Activated CD4-positive, alpha-beta T cell treated with anti-CD3 and anti-CD28 coated beads, Interleukin-2, amount 50 U/mL, for 48 hours (primary cell): ENCODE measurements at places on chromosomes 2 and 18.

DNA sequence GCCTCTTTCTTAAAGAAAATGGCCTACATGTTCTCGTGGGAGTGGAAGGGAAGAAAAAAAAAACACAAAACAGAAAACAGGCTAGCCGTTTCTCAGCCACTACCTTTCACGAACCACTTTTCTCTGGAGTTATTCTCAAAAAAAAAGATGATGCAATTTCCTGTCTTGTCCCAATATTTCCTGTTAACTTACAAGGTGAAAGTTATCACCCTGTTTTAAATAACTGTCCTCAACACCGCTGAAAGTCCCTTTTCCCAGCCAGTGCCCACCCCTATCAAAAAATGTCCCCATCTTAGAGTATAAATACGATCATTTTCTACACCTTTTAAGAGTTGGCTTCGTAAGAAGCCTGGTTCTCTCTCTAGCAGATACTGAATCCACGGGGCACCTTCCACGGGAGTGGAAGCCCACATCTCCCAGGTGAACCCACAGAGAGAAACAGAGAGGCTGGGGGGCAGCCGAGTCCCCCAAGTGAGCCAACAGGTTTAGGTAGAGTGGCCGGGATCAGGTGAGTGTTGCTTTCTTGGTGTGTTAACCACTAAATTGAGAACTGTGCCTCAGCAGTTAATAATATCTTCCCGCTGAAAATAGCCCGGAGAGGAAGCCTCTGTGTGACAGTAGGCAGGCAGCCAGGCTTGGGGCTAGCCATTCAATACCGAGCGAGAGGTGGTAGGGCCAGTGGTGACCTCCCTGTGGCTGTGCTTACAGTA is 15.9 kb downstream of the SMAD7 start:
- no peak for DNase-seq

DNA sequence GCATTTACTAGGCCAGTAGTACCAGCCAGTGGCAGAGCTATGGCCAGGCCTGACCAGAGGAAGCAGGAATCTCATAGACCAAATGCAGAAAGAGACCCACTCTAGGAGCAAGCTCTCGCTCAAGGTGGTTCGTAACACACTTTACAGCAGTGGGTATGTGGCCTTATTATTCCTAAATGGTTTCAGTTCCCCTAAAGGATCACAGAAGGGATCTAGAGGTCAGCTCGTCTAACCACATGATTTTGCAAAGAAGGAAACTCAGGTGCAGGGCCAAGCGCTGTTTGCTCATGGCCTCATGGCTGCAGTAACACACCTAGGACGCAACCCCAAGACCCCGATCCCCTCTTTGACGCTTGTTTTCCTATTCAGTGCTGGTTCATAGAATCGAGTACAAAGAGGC is 65.5 kb upstream of the ATG16L1 start:
- no peak for DNase-seq

DNA sequence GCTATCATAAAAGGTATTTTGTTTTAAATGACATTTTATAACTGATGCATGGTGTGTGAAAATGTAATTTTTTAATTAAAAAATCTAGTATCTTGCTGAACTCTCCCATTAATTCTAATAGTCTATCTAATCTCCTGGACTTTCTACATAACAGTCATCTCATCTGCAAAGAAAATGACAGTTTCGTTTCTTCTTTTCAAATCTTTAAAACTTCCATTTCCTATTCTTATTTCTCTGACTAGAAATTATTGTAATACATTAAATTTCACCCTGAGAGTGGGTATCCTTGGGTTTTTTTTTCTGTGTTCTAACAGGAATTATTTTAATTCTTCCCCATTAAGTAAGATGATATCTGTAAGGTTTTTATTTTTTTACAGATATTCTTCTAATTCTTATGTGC is 120.1 kb downstream of the KCNF1 start:
- DNase-seq, result no peak

DNA sequence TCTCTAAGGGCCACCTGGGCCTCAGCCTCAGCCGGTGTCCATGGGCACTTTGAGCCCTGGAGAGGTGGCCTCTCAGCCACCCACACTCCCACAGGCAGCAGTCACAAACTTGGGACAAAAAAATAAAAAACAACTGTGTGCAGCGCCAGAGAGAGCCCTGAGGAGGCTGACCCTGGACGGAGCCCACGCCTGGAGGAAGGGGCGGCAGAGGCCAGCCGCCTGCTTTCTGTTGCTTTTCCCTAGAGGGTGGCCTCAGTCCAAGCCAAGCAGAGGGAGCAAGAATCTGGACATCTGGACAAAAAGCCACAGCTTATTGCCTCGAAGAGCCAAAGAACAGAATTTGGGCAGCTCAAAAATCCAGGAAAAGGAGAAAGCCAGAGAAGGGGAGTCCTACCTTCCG is 43.3 kb upstream of the LDLRAD4 start:
- no peak for DNase-seq

DNA sequence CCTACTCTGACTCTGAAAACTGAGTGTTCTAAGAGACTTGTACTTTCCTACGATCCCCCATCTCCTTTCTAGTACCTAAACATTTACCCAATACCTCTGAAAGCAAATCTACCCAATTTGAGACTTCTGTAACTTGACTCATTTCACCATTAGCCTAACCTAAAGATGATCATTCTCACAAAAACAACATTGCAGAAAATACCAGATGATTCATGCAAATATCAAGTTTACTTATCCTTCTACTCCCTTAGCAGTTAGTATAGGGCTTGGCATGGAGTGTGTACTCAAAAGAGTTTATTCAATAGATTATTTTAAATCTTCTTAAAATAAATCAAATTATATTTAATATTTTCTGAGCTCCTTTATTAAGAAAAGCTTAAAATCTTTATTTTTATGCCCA is 89.6 kb downstream of the NR4A2 start:
- DNase-seq, result no peak

- no peak for DNase-seq
Measured at GRCh38 chr2:50335852-50336251, 696.1 kb downstream of the NRXN1 start.

GRCh38 chr2:75705921-75706320 is 4.8 kb downstream of the GCFC2 start:
- no peak for DNase-seq

GRCh38 chr18:9210966-9211365 is 74.4 kb downstream of the ANKRD12 start:
- DNase-seq, result no peak

DNA sequence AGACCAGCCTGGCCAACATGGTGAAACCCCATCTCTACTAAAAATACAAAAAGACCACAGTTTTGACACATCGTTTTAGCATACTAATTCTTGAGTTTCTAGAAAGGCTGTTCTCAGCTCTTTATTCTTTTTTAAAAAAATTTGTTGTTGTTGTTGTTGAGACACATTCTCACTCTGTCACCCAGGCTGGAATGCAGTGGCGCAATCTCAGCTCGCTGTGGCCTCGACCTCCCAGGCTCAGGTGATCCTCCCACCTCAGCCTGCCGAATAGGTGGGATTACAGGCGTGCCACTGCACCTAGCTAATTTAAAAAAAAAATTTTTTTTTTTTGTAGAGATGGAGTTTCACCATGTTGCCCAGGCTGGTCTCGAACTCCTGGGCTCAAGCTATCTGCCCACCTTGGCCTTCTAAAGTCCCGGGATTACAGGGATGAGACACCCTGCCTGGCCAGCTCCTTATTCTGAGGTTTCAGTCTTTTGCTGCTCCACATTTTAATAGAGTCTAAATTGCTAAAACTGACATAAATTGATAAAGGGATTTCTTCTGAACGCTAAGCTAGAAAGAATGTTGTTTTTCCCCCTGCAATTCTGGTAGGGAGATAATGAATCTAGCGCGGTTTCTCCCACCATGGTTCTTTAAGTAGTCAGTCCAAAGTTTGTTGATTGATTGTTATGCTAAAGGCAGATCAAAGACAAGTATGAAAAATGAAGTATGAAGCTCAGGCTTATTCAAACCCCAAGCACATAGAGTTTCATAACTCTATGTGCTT is 32.6 kb upstream of the CABLES1 start:
- no peak for DNase-seq

GRCh38 chr2:156021146-156022040 is 311.1 kb downstream of the NR4A2 start:
- no peak for DNase-seq

DNA sequence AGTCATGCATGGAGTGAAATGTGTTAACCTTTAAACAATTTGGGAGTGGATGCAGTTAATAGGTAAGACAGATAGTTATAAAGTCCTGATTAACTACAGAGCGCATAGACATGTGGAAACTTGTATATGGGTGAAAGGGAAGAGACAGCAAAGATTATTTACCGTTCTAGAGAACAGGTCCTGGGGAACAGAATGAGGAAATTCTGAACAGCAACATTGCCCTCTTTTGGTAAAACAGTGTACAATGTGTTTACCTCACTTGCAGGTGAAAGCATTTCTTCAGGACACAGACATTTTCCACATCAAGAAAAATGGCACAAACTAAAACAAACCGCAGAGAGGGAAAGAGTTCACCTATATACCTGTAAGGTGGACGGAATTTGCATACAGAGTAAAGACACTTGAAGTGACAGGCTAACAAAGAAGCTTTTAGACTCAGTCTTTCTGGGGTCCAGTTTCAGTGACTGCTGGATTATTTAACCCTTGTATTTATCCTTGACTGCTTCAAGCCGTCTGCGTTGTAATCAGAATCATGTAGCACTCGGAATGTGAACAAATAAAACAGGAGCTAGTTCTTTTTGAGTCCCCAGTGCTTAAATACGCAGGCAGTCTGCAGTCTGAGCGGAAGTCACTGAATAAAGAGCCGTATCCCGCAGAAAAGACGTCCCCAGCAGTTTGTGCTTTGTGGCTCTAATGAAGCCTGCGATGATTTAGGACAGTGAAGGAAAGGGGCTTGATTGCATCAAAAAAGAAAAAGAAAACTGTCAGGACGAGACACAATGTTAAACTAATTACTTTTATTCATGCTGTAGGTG is 364.8 kb upstream of the GALNT5 start:
- no peak for DNase-seq

DNA sequence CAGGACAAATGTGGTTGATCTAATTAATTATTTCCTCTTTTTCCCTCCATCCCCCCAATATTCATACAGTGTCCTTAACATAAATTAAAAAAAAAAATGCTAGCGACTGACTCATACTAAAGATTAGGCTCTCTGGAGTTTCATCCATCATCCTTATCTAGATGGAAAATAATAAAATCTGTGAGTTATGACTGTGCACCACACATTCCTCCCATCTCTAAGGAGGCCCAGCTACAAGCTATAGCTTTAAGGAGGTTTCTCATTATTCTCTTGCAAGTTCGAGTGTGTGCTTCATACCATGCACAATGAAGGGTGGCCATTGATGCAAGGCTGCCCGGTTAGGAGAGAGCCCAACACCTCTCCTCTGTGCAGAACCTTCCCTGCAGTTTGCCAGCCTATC is 77.3 kb downstream of the XDH start:
- DNase-seq, result no peak

DNA sequence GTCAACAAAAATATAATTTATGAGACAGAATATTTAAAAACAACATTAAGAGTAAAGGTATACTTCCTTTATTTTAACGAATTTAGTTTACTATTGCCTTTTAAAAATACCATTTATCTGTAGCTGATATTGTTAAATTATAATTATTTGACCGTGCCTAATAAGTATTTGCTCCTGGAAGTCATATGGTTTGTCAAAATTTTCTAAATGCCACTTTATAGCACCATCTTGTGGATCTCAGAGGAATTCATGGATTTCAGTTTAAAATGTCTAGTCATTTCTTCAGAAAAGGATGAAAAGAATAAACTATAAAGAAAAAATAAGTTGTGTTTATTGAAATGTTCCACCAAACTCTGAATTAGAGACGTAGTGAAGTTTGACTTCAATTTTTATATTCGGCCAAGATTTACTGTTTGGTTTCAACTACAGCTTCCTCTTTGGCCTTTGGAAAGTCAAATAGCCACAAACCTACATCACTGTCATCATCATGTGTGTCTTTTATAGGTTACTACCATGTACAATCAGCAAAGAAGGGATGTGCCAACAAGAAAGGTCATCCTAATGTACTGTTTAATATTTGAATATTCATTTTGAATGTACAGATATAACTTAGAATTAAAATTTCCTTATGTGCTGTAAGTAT is 10.3 kb upstream of the FTCDNL1 start:
- no peak for DNase-seq

DNA sequence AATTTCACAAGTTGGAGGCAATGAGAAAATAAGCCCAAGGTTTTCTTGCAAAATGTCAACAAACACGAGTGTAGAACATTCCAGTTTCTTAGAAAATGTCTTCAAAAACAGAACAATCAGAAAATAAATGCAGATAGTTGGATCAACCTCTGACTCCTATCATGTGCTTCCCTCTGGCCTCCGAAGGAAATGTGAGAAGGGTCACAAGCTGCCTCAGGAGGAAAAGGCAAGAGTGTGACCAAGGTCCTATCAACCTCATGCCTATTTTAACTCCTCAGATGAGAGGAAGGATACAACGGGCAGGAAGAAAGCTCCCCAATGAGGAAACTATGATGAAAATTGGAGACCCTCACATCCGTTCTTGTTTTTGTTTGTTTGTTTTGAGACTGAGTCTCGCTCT is 7.9 kb downstream of the SCYGR5 start:
- DNase-seq, result no peak

GRCh38 chr18:77129150-77129551 is 3.4 kb downstream of the MBP start:
- DNase-seq, result no peak

DNA sequence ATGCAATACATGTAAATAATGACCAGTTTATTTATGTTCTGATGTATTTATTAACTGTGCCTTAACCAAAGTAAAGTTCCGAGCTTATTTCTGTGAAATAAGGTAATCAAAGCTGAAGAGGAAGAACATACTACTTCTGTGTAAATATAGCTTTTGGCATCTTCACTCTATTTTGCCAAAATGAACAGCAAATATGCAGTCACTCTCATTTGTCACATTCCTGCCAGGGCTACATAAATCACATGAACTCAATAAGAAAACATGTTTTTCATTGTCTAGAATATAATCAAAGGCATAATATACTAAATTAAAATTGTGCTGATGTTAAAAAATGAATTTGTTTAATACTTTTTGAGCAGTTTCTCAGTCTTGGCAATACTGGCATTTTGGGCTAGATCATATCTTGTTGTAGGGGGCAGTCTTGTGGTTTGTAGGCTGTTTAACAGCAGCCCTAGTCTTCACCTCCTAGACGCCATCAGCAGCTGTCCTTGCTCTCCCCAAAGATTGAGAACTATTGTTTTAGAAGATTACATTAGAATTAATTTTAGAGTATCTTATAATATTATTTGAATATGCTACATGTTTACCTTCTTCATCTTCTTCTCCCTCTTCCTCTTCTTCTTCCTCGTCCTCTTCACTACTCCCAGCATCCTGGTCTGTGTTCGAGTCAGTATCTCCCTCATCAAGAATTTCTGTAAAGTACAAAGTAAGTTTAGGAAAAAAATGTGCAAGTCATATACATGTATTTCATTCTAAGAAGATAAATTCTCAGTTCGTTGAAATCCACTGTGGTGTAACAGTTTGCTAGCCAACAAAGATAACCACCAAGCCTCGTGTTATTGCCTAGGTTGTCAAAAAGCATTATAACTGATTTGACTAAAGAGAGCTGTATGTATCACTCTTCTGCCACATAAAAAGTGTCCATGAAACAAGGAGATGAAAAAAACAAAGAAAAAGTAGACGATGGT is 41.5 kb downstream of the CWC22 start:
- DNase-seq, result no peak

GRCh38 chr18:74040459-74041332 is 106.9 kb downstream of the FBXO15 start:
- DNase-seq, result peak; percentile 79

GRCh38 chr2:190256087-190256486 is 63.5 kb downstream of the HIBCH start:
- no peak for DNase-seq

- no peak for DNase-seq
Measured at GRCh38 chr18:23524213-23524707, 20.9 kb downstream of the RMC1 start.
